Activated CD4-positive, alpha-beta T cell treated with anti-CD3 and anti-CD28 coated beads for 48 hours (primary cell): ENCODE measurements at places on chromosomes 12 and 14.
A peak's percentile ranks its signal among the peaks of the same experiment; 100 is the strongest.

DNA sequence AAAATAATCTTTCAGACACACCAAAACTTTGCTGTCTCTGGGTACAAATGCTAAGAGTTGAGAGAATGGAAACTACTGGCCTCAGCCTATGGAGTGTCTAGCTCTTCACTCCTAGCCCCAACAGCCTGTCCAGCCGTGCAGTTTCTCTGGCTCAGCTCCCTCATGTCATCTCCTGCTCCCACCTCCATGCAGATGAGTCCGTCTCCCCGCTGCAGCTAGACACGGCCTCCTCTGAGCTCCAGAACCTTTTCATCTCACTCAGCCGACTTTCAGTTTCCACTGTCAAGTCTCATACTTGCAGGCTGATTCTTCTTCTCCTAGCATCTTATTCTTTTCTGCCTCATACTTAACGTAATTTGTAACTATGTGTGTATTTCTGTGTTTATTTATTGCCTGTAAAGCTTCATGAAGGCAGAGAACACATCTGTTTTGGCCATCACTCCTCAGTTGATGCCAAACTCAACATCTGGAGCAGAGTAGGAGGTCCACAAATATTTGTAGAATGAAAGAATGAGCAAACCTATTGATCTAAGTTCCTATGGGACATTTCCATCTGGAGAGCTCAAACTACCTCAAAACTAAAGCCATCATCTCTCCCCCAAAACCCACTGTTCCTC, 139.8 kb upstream of the PWP1 start:
- DNase-seq = no peak

GRCh38 chr12:70534466-70534865, 102.8 kb downstream of the PTPRB start:
- no peak for DNase-seq

DNA sequence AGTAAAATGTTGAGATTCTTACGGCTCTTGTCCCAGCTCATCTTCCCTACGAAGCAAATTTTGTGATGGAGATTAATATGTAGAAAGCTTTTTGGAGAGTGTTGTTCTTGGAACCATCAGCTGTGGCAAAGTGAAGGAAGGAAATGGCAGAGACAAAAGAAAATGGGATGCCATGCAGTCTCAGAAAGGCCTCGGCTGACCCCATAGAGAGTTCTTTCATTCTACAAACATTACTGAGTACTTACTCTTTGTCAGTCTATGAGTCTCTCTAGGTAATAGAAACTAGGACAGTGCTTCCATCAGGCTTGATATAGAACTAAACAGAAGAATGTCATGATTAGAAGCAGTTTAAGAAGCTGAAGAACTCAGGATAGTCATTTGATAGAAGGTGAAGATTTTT, 134.1 kb downstream of the PLEKHA5 start:
- no peak for DNase-seq

DNA sequence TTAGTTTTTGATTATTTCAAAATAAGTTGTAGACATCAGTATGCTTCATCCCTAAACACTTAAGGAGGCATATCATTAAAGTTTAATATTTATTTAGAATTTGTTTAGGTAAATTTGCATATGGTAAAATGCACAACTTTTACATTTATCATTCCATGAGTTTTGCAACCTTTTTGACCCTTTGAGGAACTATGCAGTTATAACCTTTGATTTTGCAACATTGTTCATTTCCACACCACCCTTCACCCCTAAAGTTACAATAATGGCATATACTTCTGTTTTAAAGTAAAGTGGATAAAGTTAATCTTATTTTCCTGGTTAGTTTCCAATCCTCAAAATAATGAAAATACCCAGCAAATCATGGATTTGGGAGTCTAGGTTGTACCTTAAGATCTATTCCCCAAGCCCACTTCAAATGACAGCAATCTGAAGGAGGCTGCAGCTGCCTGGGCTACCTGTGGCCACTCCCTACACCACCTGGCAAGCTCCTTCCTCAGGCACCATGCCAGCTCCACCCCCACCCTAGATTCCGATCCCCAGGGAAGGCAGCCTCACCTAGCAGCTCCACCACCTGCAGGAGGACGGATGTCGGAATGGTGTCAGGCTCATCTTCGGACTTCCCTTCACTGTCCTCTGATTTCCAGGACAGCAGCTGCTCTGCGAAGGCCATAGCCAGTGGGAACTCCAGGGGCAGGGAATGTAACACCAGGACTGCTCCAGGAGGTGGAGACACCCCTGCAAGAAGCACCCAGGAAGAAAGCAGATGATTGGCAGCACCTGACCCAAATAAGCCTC, 65.1 kb downstream of the TRAFD1 start:
- DNase-seq = no peak

- DNase-seq = peak; percentile 40
These were observed 41.4 kb upstream of the TUNAR start for GRCh38 chr14:95835121-95835730.

GRCh38 chr14:56794088-56794556, 16.2 kb downstream of the OTX2 start:
- no peak for DNase-seq

DNA sequence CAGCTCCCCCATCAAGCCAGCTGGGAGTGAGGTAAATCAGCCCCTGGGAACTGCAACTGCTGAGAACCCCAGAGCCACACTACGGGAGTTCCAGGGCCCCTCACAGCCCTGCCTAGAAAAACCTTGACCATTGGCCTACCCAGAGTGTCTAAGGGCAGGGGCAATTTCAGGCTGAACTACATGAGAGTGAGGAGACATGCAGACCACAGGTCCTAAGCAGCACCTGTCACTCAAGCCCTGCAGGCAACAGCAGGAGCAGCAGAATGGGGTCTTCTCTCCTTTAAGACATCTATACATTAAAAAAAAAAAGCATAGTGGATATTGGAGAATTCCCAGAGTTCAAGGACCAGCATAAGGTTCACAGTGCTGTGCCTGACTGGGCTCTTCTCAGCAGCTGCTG, 4.9 kb downstream of the NCKAP5L start:
- DNase-seq = no peak

DNA sequence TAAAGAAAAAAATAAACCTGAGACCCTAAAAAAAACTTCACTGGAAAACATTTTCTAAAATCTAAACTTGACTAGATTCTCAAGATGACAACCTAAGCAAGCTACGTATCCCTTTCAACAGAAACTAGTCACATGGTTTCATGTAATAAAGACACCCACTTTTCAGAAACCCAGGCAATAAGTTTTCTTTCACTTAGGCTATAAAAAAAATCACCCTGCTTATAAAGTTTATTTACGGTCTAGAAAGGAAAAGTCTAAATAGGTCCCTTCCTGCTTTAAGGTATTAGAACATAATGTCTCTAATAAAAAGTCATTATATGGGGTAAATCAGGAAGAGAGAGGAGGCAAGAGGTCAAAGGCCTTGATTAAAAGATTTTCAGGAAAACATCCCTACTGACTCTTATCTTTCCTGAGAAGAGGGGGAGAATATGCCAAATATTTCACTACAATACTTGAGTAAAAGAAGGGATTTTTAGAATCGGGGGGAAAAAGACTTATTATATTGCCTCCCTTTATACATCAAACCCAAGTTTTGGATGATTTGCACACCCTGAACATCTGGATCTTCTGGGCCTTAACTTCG, 9.5 kb downstream of the CLIP1 start:
- DNase-seq = no peak

- peak; percentile 6 for DNase-seq
These were observed 58.6 kb downstream of the NRXN3 start for GRCh38 chr14:78228702-78229327.

GRCh38 chr12:39103552-39104165, 198.3 kb upstream of the CPNE8 start:
- no peak for DNase-seq

DNA sequence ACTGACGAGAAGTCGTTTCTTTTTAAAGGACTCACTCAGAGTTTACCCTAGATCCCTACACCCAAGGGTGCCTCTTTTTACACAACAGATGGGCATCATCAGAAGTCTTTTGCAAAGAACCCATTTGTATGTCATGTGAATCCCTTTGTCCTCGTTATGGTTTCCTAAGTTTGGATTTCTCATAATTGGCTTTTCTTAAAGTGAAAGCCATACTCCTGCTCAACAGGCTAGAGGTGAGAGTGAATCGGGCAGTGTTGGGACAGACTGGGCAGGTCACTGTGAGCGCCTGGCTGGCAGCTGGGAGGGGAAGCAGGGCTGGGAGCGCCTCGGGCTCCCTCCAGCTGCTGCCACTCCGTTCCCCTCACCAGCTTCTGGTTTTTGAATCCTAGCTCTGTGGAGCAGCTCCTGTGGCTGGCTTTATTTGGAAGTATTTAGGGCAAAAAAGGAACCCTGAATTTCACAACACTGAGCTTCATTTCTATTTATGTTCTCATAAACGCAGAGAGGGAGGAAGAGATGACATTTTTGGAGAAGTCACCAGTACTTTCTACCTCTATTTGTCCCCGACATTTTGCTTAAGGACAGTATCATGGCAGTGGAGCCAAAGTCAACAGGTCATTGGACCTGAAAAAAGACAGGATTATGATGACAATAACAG, 63.8 kb upstream of the ACTN1 start:
- DNase-seq = no peak

DNA sequence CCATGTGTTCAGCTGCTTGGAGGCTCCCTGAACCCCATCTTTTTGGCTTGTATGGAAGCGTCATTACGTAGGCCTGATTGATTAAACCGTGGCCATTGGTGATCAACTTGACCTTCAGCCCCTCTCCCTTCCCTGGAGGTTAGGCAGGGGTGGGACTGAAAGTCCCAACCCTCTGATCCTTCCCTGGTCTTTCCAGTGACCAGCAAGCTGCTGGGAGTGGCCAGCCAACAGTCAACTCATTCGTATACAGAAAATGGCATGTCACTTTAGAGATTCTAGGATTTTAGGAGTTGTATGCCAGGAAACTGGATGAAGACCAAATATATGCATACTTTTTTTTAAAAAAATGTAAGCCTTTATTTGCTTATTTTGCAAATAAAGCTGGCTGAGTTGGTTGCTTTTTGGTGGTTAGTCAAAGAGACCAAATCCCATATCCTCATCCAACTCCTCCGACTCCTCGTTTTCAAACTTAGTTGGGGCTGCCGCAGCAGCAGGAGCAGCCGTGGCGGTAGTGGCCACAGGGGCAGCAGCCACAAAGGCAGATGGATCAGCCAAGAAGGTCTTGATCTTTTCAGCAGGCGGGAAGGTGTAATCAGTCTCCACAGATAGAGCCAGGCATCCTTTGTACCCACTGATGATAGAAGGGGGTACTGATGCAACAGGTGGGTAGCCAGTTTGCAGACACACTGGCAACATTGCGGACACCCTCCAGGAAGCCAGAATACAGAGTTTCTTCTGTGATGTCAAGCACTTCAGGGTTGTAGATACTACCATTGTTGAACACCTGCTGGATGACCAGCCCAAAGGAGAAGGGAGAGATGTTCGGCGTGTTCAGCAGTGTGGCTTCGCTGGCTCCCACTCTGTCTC, 16.6 kb downstream of the NFKBIA start:
- no peak for DNase-seq

- DNase-seq = no peak
These were observed 5.1 kb downstream of the EVL start for GRCh38 chr14:100070310-100070709.

GRCh38 chr12:6235499-6235898, 35.3 kb downstream of the CD9 start:
- no peak for DNase-seq

DNA sequence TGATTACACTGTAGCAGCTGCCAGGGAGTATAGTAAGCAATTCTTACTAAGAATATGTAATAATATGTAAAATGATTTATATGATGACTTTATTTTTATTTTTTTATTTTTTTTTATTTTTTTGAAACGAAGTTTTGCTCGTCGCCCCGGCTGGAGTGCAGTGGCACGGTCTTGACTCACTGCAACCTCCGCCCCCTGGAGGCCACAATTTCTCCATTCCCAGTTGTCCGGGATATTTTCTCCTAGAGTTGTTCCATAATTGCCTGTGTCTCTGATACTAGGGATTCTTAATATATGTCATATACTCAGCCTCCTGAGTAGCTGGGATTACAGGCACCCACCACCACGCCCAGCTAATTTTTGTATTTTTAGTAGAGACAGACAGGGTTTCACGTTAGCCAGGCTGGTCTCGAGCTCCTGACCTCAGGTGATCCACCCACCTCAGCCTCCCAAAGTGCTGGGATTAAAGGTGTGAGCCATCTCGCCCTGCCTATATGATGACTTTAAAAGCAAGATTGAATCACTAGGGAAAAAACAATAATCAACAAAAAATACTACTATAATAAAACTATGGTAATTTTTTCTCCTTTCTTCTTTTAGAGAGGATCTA, 12.2 kb upstream of the ITPR2 start:
- DNase-seq = peak; percentile 35

DNA sequence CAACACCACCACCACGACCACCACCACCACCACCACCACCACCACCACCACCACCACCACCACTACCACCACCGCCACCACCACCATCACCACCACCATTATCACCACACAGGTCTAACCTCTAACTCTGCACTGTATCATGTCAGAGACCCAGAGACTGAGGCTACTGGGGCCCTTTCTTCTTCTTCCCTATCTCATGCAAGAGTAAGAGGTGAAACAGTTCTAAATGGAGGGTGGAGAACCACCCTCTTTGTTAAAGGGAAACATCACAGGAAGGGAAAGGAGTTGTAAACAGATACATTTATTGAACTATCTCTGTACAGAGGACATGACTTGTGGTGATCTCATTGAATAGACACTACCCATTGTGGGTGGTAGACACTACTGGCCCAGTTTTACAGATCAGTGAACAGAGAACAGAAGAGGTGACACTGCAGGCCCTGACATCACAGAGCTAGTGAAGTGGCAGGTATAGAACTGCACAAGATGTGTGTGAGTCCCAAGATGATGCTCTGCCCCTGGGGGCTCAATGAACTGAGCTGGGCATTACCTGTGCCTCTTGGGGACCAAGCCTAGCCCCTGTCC, 91.6 kb downstream of the FOXN3 start:
- DNase-seq = no peak

DNA sequence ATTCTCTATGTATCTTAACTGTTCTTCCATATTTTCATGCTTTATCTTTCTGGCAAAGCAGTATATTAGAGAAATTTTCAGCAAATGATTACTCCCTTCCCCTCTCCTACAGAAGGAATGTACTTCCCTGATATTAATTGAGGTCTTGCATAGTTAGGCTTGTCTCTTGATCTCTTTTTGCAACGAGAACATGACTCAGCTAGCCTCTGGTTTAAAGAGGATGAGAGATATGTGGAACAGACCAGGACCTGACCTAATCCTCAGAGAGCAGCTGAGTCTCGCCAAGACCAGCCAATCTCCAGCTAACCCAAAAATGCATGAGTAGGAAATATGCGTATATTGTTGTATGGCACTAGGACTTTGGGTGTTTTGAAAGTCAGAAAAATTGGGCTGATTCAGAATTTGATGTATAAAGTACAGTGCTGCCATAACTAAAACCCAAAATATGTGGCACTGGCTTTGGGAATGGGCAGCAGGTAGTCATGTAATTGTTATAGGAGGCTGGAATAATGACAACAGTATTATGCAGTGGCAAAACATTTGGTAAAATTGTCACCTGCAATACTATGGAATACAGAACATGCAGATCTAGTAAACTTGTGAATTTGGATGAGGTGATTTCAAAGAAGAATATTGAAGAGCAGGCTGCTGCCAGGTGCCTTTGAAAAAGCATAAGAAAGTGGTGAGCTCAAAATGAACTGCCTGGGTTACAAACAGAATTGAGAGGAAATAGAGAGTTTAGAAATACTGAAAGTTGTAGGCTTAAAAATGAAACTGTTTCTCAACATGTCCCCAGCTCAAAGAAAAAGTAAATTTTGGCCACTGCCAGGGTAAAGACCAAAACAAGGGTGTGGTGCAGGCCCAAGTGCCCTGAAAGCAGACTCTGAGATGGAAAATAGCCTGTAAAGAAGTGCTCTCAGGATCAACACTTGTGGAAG, 9.3 kb upstream of the USP15 start:
- no peak for DNase-seq
